SW480 (cell line): ENCODE measurements at places on chromosomes 5 and 9.

GRCh38 chr5:132396589-132397031 is 27.1 kb downstream of the SLC22A5 start:
- DNase-seq = peak; percentile 49

DNA sequence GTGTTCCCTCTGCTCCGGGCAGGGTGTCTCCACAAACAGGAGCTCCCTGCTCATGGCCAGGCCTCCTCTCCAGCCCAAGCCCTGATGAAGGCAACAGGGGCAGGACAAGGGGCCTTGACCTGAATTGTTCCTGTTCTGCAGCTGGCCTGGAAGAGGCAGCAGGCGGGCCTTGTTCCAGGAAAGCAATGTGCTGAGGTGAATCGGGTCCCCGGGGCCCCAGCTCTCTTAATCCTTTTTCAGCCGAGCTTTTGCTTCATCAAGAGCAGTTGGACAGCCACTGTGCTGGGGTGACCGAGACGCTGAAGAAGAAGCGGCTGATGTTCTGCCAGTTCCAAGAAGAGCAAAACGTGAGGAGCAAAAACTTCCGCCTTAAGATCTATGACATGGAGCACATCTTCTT is 41.4 kb downstream of the CCDC180 start:
- DNase-seq = no peak

GRCh38 chr9:136279471-136279870 is 24.4 kb downstream of the CCDC187 start:
- DNase-seq = no peak

DNA sequence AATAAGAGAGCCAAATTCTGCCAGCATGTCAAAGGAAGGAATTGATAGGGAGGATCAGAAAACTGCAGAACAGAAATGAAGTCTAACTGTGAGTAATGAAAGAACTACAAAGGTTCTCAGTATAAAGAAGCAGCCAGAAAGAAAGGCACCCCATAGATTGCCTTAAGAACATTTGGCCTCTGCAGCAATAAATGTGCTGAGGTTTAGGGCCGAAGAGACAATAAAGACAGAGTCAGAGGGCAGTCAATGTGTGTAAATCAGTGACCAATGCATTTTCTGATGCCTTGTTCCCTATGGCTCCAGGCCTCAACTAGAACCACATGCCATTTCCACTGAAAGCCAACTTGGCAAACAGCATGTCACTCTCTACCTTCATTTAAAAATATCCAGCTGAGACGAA is 281.0 kb downstream of the HINT1 start:
- DNase-seq = no peak

DNA sequence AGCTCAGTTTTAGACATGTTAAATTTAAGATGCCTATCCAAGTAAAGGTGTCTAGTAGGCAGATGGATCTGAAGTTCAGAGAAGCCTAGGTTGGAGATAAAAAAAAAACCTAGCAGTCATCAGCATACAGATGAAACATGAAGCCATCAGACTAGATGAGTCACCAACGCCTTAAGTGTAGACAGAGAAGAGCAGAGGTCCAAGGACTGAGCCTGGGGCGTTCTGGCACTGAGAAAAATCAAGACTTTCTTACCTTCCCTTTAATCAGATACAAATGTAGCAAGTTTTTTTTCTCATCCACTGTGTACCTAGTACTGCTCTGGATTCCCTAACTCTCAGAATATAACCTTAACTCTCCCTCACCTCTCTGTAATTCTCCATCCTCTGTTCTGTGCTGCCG is 97.3 kb downstream of the SIL1 start:
- peak; percentile 33 for DNase-seq

DNA sequence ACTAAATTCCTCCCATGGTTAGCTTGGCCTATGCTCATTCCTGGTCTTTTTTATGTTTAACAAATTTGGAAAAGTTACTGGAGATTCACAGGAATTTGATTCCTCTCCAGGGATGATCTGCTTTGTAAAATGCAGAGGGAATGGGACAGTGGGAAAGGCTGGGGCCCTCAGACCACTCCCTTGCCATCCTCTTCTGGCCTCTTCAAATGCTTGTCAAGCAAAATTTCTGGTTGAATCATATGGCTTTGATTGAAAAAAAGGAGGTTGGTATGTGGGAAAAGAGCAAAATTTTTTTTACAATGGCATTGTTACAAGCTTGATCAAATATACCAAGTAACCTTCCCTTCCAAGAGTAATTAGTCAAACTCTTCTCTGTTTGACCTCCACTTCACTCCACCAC is 225.1 kb downstream of the PIK3R1 start:
- no peak for DNase-seq
